Spinal cord (tissue), 10 donors: ENCODE measurements at places on chromosomes 11 and 22.

DNA sequence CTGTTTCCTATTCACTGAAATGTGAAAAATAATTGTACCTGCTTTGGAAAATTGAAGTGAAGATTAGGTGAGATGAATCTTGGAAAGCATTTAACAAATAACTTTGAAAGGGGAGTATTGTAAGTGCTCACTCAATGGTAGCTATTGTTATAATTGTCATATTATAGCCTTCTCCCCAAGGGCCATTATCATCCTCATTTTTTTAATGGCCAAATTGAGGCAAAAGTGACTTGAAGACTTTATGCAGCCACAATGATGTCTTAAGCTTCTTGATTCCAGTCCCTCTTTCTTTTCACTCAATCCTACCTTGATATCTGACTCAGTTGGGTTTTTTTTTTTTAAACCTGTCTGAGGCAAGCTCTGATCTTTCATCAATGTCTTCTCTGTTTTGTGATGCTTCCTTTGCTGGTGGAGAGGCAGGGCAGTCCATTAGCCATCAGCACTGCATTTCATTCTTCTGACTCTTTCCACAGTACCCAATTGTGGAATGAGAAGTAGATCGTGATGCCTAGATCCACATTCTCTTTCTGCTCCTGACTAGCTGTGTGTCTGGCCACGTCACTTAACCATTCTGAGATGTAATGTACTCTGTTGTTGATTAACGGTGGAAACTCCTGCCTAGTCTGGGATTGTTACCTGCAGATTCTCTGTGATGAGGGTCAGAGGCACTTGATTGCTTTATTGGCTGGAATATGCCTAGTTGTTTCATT, 101.4 kb downstream of the DBX1 start:
- DNase-seq = no peak

DNA sequence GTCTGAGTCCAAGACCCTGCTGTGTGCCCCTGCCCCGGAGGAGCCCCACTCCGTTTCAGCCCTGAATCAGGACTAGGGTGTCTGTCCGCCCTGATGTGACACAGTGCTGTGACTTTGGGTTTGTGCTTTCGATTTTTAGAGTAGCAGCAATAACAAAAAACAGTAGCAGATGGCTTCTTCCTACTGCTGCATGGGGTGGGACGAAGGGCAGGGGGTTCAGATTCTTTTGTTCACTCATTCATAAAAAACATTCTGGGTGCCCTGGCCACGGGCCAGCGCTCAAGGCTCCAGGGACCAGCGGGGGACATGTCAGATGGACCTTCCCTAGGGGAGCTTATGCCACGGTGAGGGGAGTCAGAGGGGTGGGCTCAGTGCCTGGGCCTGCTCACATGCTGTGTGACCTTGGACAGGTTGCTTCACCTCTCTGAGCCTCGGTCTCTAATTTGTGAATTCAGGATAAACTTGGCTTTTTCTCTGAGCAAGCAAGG, 24.6 kb upstream of the PRR5 start:
- no peak for DNase-seq

DNA sequence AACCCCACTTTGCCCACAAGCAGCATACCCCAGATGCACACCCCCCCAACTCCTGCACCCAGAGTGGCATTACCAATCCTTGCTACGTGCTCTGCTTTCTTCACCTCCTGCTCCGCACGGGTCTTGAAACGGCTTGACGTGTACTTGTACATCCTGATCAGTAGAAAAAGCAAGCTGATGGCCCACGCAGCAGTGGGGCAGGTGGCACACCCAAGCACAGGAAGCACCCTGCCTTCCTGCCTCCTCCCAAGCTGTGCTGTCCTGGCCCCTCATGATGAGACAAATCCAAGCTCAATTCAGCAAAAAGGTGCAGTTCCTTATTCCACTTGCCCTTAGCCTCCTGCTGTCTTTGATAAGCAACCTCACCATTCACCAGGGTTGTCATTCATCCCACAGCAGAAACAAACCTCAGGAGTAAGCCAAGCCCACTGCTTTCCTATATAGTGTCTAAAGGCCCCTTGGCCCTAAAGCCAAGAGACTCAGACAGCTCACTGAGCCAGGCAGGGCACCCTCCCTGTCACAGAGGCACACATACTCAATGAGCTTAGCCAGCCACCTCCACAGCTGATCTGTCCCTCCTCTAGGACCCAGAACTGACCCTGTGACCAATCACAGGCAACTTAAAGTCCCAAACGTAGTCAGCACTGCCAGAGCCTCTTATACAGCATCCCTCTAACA, 27.8 kb downstream of the MORC2 start:
- no peak for DNase-seq

- DNase-seq = no peak
Observed at GRCh38 chr22:30541961-30542810, 4.4 kb downstream of the SEC14L6 start.

DNA sequence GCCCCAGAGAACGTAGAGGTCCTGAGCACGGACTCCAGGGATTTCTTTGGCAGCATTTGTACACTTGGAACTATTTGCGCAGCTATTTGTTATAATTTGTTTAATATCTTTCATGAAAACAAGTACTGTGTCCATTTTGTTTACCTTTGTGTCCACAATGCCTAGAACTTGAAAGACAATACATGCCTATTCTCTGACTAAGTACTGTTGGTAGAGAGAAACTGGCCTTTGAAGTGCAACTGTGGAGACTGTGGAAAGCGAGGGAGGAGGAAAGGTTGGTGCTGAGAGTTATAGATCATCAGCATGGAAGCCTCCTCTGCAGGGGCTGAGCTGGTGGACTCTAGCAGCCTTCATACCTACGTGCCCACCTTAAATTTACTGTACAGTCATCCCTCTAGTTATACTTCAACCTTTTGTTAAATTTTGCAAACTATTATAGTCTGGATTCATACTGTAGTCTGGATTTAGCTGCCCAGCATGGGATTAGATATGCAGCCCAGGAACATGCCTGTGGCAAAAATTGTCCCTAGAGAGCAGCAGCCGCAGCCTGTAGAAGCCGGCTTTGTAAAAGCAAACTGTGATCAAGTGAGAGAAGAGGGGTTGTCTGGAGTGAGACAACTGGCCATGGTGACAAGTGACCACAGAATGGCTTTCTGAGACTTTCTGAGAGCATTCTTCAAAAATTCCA, 24.2 kb upstream of the YAP1 start:
- no peak for DNase-seq
